ENCODE measurements at places on chromosomes 12 and 14.
A peak's percentile ranks its signal among the peaks of the same experiment; 100 is the strongest.

GRCh38 chr12:119742700-119743099 lies 74.8 kb downstream of the PRKAB1 start:
- no peak for DNase-seq

DNA sequence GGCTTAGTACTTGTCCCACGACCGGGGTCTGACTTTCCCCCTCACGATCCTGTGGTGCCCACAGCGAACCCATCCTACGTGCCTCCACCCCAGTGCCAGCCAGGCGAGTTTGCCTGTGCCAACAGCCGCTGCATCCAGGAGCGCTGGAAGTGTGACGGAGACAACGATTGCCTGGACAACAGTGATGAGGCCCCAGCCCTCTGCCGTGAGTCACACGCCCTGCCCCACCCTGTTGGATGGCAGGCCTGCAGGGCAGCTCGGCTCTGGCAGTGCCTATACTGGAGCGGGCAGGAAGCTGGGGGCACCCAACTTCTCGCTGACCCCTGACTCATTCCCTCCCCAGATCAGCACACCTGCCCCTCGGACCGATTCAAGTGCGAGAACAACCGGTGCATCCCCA lies 18.3 kb upstream of the LRP1-AS start:
- no peak for DNase-seq

DNA sequence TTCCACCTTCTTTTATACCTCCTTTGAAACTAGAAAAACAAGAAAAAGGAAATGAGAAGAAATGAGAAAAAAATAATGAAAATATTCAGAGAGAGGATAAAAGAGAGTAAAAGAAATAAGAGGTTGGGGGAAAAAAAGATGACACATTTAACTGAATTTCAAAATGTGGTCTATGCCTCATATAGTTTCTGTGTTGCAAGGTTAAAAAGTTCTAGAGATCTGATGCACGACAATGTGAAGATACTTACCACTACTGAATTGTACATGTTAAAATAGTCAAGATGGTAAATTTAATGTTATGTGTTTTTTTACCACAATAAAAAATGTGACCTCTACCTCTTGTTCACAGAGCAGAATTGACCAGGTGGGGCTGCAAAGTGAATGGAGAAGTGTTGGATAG lies 314.8 kb upstream of the OR4E1 start:
- no peak for DNase-seq

DNA sequence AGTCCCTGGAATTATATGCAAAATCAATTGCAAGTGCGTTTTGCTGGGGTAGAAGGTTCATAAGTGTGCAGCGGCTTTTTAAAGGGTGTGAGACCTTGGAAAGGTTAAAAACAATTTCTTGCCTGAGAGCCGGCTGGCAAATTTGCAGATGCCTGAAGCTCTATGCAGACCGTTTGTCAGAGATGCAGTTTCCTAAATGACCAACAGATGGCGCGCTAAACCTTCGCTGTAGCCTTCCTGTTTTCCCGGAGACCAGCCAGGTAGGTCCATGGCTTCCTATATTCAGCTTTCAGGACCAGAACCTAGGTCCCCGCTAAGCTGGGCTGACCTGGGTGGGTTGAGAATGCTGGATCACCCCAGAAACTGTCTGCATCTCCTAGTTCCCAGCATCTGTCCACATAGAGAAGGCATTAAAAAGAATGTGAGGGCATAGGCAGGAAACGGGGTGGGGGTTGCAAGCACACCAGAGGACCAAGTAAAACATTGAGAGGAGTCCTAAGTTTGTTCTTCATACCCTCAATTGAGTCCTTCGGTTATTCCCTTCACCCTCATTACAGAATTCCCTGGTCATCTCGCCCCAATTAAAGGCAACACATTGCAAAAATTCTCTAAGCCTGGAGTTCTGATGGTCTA lies 5.7 kb upstream of the NOS1 start:
- DNase-seq, result peak; percentile 65

- DNase-seq, result no peak
Observed at GRCh38 chr12:72406111-72406510, 133.9 kb downstream of the TRHDE start.

GRCh38 chr12:26226629-26227360 lies 31.4 kb downstream of the SSPN start:
- DNase-seq, result no peak

GRCh38 chr14:37027188-37027824 lies 145.1 kb downstream of the SLC25A21 start:
- DNase-seq, result no peak

DNA sequence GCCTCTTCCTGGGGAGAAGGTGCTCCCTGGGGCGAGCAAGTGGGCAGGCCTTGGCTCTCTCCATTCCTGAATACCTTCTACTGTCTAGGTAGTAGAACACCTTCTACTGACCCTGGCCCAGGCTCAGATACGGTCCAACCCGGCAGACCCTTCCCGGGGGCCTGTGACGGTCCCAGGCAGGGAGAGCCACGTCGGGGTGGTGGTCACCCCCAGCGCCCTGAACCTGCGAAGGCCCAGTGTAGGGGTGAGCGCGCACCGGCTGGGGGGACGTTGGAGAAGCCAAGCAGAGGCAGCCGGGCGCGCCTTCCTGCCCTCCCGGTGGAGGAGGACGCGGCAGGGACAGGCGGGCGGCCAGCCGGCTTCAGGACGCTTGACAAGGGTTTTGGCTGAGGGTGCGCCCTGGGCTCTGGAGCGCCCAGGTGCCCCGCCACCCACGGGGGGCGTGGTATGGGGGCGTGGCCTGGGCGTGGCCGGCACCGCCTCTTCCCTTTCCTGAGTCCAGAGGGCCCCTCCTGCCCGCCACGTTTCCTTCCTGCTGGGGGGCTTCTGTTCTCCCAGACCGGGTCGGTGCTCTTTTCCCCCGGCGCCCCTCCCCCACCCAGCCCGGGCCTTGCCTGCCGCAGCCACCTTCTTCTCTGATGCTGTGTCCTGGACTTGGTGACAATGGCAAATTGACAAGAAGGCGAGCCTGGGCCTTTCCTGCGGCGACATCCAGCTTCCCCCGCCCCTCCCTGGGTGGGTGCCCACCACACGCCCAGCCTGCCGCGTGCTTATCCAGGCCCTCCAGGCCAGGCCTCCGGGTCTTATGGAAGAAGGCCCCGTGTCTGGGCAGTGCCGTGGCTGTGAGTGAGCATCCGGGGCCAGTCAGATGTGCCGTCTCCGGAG lies 24.5 kb upstream of the PPP1R13B start:
- DNase-seq, result no peak

DNA sequence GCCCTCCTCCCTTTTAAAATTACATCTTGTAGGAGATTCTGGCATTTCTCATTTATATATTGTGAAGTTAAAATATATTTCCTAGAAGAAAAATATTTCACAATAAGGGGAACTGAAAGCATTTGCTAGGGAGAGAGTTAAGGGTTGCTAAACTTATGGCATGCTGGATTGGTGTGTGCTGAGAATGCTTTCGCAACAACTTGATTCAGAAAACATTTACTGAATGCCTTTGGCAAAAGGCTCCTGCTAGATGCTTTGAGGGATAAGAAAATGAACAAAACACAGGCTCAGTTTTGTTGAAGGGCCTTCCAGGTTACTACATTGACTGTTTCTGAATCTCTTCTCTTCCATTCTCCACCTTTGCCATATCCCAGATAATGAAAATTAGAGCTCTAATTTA lies 67.5 kb downstream of the DIP2B start:
- no peak for DNase-seq

- no peak for DNase-seq
Observed at GRCh38 chr12:51505360-51506105, 80.9 kb downstream of the SLC4A8 start.

Data from D721Med (cell line).